ENCODE measurements at places on chromosomes 1 and 21.
A peak's percentile ranks its signal among the peaks of the same experiment; 100 is the strongest.

DNA sequence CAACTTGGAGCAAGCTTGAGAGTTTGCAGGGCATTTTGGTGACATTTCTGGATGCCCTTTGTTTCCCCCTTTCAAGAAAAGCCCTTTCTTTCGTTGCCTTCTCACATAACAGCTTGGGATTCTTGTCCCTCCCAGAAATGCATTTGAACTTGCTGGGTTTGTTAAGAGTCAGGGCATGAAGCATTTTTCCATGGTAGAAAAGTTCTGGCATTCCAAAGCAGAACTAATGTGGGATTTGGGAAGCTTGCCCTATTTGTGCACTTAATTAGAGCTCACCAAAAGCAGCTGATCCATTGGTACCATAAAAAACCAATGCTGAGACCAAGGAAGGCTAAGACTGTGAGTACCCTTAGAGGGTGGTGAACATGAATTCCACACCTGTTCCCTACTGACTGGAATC lies 99.8 kb upstream of the HOOK1 start:
- no peak for DNase-seq

- no peak for DNase-seq
Observed at GRCh38 chr1:53449693-53450092, 9.5 kb upstream of the DMRTB1 start.

GRCh38 chr21:29378832-29379231 lies 80.1 kb downstream of the BACH1 start:
- peak; percentile 11 for DNase-seq

DNA sequence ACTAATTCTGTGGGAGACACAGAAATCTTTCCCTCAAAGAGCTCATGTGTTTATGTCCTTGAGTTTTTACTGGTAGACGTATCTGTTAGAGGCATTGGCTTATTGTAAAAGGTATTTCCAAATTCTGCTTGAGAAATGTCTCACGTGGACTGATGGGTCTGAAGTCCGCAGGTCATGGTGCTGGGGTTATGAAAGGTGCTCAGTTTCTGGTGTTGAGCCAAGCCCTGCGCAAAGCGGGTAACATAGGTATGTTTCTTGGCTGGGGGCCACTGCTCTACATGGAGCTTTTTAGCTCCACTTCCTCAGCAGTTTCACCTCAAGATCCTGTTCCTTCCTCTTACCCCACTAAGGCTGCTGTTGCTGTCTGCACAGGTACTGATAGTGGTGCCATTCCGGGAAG lies 10.8 kb downstream of the UTP25 start:
- no peak for DNase-seq

- DNase-seq, result no peak
Observed at GRCh38 chr1:218887141-218887925, 286.3 kb upstream of the LYPLAL1 start.

DNA sequence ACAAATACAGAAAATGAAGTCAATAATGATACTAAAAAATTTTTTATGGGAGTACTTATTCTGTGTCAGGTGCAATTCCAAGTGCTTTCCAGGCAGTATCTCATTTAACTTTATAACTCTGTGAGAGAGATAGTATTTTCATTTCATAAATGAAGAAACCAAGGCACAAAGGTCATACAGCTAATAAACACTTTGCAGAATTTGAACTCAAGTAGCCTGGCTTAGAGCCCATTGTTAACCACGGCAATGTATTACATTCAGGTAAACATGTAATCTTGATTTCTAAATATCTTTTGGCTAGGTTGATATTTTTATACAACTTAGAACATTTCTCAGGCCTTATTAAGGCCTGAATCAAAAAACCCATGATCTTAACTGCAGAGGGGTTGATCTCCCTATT lies 28.9 kb upstream of the PKN2 start:
- DNase-seq, result no peak

DNA sequence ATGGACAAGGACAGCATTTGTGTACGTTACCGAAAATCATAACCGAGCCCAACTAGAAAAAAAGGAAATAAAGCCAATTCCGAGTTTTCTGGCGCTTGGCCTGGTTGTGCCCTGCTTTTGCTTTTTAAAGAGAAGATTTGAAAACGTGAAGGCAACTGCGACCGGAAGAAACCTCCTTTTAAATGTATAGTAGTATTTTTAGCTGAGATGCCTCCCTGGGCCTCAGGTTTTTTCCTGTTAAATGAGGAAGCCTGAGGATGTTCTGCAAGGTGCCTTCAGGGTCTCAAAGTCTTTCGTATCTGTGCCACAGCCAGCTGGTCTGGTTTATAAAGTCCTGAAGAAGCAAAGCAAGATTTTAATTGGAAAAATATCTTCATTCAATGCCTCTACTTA lies 371 bp upstream of the ODF2L start:
- no peak for DNase-seq

Data from fibroblast of skin of abdomen (primary cell).